ENCODE measurements at places on chromosomes 1 and 21.

GRCh38 chr1:170407581-170407980 lies 124.4 kb upstream of the GORAB start:
- DNase-seq: no peak

DNA sequence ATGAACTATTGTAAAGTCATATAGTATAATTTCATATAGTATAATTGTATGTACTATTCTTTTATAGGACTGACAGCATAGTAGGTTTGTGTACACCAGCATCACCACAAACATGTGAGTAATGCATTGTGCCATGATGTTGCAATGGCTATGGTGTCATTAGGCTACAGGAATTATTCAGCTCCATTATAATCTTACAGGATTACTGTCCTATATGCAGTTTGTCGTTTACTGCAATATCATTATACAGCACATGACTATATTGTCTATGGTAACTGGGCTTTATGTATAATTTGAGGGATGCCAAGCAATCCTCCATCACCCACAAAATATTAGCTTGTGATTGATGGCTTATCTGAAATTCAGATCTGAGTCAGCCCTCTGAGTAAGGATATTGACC lies 54.2 kb upstream of the PBX1 start:
- DNase-seq: no peak

DNA sequence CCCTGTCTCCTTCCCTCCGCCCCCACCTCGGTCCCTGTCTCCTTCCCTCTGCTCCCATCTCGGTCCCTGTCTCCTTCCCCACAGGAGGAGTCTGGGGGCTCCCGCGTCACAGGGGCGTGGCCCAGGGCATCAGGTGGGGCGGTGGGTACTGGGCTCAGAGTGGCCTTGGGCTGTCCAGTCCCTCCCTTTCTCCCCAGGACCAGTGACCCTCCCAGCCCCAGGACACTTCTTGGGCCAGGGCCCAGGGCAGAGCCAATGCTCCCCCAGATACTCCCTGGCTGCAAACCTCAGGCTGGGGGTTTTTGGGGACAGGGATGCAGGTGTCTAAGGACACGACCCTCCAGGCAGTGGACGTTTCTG lies 6.8 kb upstream of the RNF223 start:
- no peak for DNase-seq

DNA sequence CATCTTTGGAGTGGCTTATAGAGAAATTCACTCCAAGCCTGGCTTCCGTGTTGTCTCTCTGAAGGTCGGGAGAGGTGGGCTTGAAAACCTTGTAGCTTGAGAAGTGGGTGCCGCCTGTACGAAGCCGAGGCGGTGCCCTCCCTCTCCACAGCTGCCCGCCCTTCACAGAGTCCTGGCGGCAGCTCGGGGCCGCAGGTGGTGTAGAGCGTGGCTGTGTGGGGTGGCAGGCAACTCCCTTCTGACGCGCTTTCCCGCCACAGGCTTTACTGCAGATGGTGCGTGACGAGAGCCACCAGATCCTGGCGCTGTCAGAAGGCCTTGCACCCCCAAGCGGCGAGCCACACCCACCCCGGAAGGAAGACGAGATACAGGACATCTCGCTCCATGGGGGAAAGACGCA lies 33.1 kb upstream of the DIP2A start:
- DNase-seq: peak; percentile 74

DNA sequence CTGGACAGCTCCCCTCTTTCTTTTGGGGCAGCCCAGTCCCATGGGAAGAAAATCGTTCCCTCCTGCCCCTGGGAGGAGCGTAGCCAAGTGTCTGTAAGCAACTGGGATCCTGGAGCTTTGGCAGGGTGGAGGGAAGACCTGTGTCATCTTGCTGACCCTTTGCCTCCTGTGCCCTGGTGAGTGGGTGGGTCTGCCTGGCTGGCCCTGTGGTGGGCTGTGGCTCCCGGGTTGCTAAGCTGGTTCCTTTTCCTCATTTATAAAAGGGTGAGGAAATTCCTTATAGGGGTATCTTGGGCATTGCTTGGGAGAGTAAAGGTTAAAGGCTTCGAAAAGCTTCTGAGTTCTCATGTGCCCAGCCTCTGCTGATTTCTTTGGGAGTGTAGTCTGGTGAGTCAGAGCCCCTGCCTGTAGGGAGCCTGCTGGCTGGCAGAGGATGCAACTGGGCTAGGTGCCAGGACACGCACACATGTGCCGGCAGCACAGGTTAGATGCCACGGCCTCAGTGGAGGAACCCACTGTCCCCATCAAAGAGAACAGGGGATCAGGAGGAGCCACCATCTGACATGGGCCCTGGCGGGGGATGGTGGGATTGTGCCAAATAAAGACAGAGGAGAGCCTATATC lies 85.2 kb downstream of the ARHGEF10L start:
- no peak for DNase-seq

DNA sequence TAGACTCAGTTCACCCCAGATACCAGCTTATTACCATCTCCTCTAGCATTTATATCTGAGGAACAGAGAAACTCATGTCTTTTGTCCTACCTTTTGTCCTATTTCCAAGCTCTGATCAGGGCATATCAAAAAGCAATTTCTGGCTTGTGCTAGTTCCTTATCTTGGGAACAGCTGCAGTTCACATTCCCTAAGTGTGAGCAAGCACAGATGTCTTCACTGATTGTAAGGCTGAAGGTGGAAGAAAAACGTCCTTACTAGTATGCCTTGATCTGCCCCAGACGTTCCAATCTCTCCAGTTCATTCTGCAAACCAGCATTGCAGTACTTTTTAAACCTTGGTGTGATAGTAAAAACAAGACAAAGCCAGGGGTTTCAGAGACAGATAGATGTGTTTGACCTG lies 139.8 kb downstream of the NCAM2 start:
- DNase-seq: no peak
